Activated naive CD4-positive, alpha-beta T cell treated with Interleukin-2 at 50 U/mL for 16 hours (primary cell): ENCODE measurements at places on chromosomes 1 and 21.

- DNase-seq: no peak
Observed at GRCh38 chr1:91757763-91758460, 128.0 kb downstream of the TGFBR3 start.

DNA sequence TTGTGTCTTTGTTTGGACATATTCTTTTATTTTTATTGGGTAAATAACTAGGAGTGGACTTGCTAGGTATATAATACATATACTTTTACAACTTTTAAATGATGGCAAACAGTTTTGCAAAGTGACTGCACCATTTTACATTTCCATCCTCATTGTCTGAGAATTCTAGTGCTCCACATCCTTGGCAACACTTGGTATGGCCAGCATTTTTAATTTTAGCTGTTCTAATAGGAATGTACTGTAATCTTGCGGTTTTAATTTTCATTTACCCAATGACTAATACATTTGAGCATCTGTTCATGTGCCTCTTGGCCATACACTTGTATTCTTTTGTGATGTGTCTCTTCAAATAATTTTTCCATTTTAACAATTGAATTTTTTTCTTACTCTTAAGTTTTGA, 37.0 kb upstream of the ATP6V1G3 start:
- no peak for DNase-seq

- DNase-seq: no peak
Observed at GRCh38 chr1:15863156-15863901, 15.8 kb downstream of the SPEN start.

GRCh38 chr21:31922881-31923280, 50.1 kb downstream of the HUNK start:
- no peak for DNase-seq

GRCh38 chr1:169312084-169312954, 55.3 kb downstream of the NME7 start:
- DNase-seq: peak; percentile 40

DNA sequence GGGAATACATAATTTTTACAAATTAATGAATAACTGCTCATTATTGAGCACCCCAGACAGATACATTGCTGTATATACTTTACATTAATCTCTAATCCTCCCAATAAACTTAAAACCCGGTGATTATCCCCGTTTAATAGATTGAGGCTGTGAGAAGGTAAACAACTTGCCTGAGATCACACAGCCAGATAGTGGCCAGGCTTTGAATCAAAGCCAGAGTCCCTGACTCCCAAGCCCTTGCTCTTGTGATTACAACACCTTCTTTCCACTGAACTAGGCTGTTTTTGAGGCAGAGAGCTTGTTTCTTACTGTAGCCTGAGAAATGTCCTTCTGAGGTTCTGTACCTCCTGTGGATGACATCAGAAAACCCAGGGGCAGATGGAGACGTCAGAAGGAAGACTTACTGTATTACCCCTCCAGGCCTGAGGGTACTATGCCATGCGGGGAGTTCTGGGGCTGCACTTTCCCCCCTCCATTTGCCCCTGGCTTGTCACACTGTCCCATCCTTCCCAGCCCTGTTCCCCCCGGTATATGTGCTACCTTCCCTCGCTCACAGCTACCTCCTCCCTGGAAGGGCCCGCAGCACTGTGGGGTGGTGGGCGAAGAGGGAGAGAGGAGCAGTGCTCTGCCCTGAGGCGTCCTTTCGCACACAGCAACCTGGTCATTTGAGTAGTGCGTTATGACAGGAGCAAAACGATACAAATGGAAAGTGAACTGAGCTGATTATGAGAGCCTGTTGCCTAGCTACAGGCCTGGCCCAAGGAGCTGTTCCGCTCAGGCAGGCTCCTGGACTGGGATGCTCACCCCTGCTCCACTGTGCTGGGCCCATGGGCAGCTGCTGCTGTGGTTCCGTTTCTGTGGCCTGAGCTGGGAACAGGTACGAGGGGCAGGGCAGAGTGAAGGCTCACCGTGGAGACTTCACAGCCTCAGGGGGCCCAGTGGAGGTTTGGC, 4.6 kb downstream of the KCNC4 start:
- DNase-seq: no peak

- DNase-seq: no peak
Observed at GRCh38 chr1:189774721-189775287, 702.9 kb downstream of the BRINP3 start.

DNA sequence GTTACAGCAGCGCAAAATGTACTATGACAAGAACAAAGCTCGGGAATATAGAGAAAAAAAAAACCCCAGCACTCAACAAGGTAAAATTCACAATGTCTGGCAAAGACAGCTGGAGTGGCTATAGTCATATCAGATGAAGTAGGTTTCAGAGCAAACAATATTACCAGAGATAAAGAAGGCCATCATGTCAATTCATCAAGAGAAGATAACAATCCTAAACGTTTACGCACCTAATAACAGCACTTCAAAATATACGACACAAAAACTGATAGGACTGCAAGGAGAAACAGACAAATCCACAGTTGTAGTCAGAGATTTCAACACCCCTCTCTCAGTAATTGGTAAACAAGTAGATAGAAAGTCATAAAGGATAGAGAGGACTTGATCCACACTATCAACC, 455.2 kb downstream of the PTPRU start:
- DNase-seq: no peak

DNA sequence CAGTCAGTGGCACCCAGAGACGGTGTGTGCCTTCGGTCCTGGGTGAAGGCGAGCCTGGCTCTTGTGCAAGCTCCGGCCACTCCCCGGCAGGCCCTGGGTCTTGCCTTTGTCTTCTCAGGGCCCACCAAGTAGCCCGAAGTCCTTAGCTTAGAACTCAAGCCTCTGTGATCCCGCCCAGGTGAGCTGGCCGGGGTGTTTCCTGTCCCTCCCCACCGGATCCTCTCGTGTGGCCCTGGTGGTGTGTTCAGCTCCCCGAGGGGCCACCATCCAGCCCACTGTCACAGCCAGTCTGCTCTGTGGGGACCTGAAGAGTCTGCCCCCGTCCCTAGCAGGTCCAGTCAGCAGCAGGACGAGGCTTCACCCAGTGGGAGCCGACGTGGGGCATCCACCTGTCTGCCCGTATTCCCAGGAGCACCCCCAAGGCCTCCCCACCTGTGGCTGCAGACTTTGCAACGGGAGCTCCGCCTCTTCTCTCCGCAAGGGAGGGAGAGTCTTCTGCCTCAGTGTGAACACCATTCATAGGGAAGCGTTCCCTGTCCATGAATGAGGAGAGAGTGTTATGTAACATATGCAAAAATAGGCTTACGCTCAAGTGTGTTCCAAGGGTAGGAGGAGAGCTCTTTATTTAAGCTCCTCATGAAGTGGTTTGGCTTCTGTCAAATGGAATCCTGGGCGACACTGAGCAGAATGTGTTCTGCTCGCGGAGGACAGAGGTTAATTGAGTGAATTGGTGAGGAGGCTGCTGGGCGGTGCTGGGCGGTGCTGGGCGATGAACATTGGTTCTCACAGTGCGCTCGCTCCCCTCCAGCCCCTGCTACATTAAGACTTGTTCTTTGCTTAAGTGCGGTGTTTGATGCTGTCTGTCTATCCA, 108.9 kb downstream of the CRYAA start:
- DNase-seq: no peak

DNA sequence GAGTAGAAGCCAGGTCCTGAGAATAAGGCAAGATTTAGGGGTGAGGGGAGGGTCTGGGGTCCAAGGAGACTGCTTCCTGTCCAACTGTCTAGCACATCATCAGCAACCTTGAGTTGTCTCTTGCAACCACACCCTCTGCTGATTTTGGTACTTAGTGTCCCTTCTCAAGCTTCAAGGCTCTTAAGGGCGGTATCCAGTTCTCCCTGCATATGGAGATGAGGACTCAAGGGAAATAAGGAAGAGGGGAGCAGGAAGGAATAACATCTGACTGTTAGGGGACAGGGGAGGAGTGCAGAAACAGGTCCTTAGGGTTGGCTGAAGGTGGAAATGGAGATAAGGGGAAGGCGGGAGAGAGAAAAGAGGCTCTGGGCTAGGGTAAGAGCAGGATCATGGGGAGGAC, 12.3 kb downstream of the MYOG start:
- no peak for DNase-seq

GRCh38 chr1:86409416-86410021, 13.4 kb upstream of the ODF2L start:
- DNase-seq: no peak

DNA sequence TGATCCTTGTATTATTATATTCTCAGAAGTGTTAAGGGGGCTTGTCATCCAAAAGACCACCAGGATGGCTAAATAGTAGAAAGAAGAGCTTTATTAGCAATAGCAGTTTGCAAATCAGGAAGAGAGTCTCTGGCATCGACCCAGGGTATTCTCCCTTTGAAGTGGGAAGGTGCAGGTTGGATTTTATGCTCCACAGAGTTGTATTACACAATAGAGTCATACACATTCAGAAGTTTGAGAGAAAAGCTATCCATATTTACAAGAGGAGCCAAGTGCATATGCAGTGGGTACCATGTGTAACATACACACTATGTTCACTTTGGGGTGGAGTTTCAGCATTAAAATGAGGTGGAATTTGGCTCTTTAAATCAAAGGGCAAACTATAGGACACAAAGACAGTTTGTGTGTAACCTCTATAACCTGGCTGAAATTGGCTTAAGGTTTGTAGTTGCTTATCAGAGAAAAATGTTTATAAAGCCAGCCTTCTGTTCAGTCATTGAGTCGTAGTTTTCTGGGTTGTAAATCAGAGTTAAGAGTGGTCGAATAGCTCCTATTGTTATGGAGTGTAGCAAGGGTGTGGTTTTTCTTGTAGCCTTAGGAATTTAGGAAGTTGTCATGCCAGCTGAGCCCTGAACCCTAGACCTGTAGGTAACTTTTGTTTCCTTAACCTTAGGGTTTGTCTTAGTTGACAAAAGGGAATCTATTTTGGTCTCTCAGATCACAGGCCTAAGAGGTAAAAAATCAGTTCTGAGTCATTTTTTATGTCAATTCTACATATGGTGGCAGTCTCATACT, 125.3 kb downstream of the DNM3 start:
- no peak for DNase-seq

DNA sequence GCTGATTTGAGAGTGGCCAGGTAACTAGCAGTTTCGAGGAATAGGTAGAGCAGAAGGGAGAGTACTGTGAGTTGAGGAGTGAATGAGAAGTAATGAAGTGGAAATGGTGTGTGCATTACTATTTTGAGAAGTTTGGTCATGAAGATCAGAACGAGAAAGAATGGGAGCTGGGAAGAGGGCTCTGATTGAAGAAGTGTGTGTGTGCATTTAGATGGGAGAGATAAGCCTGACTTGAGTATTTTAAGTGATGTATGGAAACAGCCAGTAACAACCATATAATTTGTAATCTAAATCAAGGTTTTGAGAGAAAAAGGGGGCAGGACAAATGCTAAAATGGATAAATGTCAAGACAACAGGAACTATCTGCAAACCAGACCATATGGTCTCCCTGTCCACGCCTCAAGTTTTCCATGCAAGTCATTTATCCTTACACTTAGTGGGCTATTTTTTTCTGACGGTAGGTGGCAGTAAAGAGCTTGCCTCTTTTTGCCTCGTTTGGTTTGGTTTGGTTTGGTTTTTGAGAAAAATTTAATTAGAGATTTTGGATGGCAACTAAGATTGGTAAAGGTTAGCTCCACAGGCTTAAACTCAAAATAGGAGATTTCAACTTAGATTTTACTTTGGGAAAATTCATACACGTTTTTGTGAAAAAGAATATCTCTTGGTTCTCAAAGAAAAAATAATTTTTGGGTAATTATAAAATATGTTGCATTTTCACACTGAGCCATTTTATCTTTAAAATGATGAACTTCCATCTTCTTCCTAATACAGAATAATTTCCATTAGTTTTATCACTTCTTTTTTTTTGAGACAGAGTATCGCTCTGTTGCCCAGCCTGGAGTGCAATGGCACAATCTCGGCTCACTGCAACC, 9.5 kb upstream of the B3GALNT2 start:
- peak; percentile 8 for DNase-seq

DNA sequence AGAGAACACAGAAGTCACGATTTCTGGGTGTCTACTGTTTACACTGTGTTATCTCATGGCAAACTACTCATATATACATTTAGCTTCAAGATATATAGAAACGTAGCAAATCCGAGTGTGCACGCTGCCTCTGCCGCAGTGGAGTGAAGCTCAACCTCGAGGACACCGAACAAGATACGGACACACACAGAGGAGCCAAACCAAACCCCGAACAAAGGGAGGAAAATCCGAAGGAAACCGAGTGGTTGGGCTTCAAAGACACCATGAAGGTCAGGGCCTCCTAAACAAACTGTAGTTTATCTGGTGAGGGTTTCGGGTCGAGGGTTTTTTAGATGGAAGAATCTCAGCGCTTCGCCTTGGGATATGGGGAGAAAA, 34.5 kb downstream of the SLC45A1 start:
- DNase-seq: no peak
